ENCODE measurements at places on chromosomes 4 and X.
A peak's percentile ranks its signal among the peaks of the same experiment; 100 is the strongest.

DNA sequence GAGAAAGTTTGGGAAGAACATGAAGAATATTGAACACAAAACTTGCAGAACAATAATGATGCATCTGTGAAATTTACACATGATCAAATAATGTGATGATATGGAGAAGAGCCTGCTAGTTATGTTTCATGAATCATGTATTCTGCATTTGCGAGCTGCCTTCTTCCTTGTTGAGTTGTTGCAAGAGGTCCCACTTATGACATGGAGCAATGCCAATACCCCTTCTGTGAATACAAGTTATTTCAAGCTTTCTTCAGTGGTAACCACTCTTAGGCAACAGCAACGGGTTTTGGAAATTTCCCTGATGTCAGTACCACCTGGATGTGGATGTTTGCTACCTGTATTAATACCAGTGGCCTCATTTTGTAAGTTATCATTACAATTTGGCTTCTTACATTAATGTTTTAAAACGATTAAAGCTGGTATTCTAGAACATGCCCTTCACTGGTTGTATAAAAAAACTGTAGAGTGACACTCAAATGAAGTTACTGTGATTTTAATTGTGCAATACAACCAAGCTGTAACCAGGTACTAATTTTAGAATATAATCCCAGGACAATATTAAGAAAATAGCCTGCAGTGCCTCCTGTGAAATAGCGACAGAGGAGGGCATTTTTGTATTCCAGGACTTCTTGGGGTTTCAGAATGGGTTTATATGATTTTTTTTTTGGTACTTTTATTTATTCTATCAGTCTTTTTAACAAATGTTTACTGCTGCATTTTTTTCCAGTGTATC lies 25.3 kb downstream of the IQCM start:
- no peak for DNase-seq

DNA sequence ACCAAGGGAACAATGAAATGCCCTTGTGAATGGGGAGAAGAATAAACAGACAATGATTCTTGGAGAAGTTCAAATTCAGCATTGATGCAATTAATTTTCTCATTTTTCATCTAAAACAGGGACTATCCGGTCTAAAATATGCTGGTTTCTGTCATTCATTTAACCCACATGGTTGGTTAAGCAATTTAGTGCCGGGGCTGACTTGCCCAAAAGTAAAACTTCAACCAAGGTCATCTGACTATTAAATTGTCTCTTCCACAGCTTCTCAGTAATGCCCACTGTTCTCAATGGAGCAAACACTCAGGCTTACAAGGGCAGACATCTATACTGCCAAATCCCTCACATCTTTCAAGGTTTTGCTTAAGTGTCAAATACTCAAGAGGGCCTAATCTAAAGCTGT lies 51.3 kb downstream of the ANXA10 start:
- DNase-seq, result no peak

GRCh38 chr4:136713140-136713539 lies 819.2 kb downstream of the PCDH18 start:
- DNase-seq, result peak; percentile 2

GRCh38 chr4:32909053-32909452 lies 2188.9 kb downstream of the PCDH7 start:
- no peak for DNase-seq

DNA sequence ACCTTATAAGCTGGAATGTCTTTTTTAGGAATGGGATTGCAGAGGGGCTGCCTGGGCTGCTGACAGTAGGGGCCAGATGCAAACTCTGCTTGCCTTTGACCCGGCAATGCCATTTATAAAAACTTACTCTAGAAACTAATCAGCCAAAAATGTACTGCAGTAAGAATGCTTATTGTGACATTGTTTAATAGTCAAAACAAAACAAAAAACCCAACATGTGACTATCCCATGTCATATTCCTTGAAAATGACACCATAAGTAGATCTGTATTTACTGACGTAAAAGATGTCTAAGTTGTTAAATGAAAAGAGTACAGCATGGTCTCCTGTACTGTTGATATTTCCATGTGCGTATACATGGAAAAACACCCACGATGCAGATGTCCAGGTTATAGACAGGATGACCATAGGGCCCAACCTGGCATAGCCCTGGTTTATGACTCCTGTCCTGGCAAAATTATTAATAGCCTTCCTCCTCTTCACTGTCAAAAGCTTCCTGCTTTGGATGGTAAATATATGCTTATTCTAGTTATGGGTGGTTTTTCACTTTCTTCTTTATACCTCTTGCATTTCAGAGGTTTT lies 138.9 kb downstream of the PTTG2 start:
- no peak for DNase-seq

DNA sequence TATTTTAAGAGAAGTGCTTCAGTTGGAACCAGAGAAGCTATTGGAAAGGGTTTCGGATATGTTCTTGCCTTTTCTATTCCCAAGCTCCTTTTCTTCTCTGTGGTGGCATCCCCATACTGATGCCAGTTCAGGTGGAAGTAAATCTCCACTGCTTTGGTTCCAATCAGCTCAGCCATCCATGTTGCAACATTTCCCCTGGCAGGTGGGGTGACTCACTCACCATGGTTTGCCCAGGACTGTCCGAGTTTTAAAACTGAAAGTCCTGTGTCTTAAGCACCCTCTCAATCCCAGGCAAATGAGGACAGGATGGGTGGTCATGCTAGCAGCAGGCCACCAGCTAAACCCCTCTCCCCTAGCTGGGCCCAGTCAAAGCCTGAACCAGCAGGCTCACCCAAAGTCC lies 15.1 kb downstream of the RAI2 start:
- no peak for DNase-seq

DNA sequence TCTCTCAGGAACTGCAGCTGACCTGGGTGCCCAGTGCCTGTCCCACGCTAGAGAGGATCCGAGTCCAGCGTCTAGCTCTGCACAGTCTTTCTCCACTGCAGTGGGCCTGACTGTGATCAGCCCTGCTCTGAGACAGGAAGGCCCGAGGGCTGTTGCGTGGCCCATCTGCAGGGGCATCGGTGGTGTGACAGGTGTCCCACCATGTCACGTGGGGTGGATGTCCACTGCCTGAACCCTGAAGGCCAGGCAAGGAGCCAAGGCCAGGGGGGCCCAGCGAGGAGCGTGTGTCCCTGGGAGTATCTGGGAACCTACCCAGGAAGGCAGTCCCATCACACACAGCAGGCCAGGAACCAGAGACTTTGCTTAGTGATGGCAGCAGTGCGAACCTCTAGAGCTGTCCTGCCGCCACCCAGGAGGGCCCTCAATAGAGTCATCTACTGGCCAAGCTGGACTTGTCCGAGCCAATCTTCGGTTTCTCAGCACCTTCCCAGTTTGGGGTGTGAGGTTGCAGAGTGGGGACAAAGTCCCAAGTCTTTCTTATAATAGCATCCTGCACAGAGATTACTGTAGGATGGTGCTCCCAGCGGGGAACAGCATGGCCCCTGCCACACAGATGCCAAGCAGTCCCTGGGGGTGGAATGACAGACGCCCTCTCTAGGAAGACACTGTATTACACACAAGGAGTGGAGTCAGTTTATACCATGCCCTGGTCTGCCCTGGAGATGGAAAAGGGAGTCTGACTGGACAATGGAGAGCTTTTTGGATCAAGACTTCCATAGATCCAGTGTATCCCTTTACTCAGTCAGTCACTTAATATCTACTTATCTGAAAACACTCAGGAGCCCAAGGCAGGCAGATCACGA lies 38.3 kb downstream of the DCTD start:
- DNase-seq, result no peak

DNA sequence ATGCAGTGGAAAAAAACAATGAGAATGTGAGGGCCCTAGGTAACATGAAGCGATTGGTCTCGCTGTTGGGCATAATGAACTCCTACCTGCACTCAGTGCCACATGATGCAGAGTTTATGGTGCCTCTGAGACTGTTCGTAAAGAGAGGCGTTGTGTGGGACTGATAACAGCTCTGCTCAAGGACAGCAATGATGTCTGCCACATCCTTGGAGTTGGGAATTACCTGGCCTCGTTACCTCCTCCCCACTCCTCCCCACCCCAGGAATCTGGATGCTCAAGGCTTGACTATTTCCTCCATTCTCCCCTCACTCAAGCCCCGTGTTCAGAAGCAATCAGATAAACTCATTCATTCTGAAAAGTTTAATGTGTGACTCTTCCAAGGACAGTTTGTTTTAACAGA lies 148.0 kb upstream of the JADE1 start:
- no peak for DNase-seq

DNA sequence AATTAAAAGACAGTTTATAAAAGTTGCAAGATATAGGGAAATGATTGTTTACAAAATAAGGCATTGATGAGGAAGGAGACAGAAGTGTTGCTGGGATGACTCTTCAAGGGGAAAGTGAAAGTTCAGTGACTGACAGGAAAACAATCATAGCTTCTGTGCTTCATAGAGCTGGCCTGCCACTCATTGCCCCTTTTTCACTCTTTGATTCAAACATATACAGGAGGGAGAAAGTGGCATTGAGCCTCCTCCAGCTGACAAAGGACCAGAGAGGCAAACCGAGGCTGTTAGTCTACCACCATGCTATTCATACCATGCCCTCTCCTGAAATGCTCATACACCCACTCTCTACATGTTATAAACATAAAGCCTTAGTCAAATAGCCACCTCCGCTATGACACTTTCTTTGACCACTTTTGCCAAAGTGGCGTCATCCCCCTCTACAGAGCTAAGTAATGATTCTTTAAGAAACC lies 79.2 kb upstream of the ATOH1 start:
- no peak for DNase-seq

DNA sequence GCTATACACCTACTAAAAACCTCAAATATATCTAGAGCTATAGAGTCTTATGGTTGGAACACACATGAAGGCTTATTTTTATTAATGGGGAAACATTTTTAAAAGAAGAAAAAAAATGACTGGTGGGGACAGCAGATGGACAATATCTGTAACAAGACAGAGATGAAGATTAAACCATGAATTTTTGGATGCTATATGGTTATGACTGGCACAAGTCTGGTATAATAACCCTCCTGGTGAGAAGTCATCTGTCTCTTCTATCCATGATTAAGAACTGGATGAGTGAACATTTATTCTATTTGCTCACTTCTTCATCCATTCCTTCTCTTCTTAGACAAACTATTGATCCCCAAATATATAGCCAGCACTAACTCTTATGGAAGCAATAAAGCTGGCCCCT lies 104.4 kb downstream of the EFHC2 start:
- DNase-seq, result no peak

GRCh38 chrX:130896026-130896425 lies 7.0 kb downstream of the ENOX2 start:
- DNase-seq, result no peak

DNA sequence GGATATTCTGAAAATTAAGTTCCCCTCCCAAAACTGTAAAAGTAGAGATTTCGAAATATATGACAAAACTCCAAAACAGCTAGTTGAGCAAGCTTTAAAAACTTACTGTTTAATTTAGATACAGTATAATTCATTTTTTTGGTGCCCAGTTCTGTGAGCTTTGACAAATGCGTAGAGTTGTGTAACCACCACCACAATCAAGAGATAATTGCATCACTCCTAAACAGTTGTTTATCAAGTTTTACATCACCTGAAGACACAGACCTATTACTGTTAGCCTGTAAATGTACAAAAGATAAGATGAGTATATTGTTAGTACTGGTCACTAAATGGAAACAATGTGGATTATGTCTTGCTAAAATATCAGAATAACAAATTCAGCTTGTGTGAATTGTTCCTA lies 62.3 kb downstream of the ALG13 start:
- DNase-seq, result no peak

- no peak for DNase-seq
These were observed 206.7 kb upstream of the SLIT2 start for GRCh38 chr4:20044966-20045365.

DNA sequence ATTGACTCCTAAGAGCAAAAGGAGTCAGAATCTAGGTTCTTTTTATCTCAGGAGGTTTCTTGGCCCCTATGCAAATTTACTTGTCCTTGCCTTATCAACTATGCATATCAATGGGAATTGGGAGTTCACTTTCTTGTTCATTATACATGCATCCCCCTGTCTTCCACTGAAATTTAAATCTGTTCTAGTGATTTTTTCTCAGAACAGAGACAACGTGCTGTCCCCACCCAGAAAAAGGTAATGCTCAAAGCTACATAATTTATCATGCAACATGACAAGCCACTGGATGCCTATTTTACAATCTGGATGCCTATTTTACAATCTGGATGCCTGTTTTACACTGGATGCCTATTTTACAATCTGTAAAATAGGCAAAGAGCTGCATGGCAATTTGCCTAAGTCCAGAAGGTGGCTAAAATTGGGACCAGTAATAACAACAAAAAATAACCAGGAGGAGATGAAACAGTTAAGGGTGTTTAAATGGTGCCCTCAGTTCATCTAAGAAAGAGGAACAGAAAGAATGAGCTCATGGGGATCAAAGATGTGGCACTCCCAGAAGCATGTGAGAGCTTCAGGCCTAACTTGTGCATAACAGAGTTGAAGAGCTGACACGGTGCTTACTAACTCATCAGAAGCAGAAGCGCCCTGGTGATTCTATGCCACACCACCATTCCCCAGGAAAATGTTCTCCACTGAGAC lies 537.8 kb upstream of the BOD1L1 start:
- DNase-seq, result no peak

DNA sequence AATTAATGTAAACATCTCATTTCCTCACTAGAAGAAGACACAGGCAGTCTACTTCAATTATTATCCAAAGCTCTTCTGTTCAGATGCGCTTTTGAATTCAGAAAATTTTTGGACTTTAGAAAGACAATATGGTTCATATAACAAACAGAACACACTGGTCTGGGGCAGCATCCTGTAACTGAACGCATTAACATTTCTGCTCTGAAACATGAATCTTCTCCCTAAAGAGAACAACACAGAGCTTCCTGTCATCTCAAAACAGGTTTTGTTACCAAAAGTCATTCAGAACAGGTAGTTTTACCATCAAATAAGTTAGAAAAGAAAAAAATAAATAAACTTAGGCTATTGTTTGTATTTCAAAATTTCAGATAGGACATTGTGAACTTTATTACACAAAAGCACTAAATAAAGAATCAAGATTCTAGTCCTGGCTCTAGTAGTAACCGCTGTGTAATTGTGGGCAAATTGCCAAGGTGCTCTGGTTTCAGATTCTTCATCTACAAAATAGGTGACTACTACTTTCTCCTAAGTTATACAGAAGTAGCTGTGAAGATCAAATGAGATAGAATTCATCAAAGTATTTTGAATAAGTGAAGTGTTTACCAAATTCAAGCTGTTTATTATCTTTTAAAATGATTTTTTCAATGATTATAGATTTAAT lies 252.3 kb upstream of the RASGEF1B start:
- no peak for DNase-seq

DNA sequence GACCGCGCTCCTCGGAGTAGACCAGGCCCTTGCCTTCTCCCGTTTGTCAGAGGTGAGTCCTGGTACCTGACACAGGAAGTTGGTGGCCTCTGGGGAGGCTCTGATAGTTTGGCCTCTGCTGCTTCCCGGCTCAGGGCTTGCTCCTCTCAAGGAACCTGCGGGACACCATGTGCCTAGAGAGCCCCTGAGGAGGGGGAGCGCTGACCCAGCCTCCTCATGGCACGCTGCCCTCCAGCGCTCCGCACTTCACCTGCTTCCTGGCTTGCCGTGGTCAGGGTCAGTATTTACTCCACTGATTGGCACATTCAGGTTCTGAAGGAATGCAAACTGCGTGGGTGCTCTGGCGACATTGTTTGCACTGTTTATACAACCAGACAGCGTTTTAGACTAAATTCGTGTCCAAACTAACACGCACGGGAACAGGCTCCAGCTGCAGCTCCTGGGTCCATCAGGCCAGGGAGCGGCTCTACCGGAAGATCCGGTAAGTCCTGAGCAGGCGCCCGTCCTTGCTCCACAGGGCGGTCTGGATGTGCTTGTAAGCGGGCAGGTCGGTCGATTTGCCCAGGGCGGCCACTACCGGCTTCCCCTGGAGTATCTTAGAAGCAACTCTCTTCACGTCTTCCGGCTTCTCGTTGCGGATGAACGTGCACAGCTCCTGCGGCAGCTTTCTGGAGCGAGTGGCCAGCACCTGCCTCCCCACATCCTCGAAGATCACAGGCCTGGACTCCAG lies 121.6 kb upstream of the GRID2 start:
- DNase-seq, result no peak

Data from GM03348 (cell line).